Activated CD4-positive, alpha-beta T cell treated with anti-CD3 and anti-CD28 coated beads, Interleukin-2, amount 10 ng/mL, durations not matched to agents 24 days and 14 days (primary cell): ENCODE measurements at places on chromosomes 4 and X. TPM values are rescaled to one million over a fixed set of nuclear protein-coding genes. Genes with fewer than 3 reads are reported as not detected.
A peak's percentile ranks its signal among the peaks of the same experiment; 100 is the strongest.

- no peak for DNase-seq
Measured at GRCh38 chr4:154738426-154738825, 5.4 kb upstream of the LRAT start.

GRCh38 chr4:95050980-95051701 lies 293.4 kb downstream of the BMPR1B start:
- DNase-seq: no peak

DNA sequence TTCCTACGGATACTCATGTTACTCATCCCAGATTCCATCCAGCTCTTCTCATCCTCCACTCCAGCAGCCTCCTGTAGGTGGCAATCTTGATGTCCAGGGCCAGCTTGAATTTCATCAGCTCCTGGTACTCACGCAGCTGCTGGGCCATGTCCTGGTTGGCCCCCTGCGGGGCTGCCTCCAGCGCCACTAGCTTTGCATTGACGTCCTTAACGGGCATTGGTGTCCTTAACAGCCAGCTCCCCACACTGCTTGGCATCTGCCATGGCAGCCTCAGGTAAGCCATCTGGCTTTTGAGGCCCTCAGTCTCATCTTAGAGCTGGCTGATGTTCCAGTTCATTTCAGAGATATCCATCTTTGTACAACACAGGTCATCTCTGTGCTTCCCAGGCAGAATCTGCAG lies 223.7 kb downstream of the FGF13 start:
- DNase-seq: no peak

DNA sequence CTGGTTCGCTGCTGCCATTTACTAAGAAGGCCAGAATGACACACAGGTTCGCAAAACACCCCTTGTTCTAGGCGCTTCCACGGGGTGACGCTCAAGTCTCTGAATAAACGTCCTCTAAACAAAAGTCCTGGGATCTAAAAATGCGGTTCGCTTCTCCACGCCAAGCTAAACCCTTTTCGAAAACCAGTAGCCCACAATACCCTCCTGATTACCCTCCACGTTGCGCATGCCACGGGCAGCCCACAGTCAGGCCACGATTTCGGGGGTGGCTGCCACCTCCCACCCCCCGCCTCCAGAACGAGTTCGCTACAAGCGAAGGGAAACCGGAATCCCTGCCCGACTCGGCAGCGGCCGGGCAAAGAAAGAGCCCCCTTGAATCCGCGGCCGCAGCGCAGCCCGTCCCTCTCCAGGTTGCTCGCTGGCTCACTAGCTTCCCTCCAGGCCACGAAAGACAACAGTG lies 423 bp downstream of the RPL39 start:
- peak; percentile 79 for DNase-seq

DNA sequence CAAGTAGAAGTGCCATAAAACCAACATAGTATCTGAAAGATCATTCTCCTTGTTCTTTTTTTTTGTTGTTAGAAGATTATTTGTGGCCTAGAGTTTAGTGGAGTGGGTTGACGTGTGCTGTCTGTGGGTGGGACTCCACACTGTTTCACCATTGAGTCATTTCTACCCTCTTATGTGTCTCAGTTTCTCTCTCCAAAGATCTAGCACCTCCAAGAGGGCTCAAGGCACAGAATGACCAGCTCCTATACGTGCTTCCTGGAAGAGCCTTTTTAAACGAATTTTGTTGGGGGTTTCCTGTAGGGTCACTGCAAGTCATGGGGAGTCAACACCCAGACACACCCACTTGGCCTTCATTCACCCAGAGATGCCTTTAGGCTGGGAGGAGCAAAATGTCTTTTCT lies 150.1 kb downstream of the KLF8 start:
- DNase-seq: peak; percentile 62

- no peak for DNase-seq
Measured at GRCh38 chr4:5887361-5888221, 5.3 kb downstream of the CRMP1 start.

- peak; percentile 70 for DNase-seq
Measured at GRCh38 chr4:71186566-71187403, 152.0 kb upstream of the SLC4A4 start.

DNA sequence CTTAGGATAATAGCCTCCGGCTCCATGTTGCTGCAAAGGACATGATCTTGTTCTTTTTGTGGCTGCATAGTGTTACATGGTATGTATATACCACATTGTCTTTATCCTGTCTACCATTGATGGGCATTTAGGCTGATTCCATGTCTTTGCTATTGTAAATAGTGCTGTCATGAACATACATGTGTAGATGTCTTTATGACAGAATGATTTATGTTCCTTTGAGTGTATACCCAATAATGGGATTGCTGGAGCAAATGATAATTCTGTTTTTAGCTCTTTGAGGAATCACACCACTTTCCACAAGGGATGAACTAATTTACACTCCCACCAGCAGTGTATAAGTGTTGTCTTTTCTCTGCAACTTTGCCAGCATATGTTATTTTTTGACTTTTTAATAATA lies 4.6 kb downstream of the RAB33B start:
- DNase-seq: no peak

GRCh38 chr4:179492260-179493080 lies 2050.2 kb upstream of the AGA start:
- DNase-seq: no peak

DNA sequence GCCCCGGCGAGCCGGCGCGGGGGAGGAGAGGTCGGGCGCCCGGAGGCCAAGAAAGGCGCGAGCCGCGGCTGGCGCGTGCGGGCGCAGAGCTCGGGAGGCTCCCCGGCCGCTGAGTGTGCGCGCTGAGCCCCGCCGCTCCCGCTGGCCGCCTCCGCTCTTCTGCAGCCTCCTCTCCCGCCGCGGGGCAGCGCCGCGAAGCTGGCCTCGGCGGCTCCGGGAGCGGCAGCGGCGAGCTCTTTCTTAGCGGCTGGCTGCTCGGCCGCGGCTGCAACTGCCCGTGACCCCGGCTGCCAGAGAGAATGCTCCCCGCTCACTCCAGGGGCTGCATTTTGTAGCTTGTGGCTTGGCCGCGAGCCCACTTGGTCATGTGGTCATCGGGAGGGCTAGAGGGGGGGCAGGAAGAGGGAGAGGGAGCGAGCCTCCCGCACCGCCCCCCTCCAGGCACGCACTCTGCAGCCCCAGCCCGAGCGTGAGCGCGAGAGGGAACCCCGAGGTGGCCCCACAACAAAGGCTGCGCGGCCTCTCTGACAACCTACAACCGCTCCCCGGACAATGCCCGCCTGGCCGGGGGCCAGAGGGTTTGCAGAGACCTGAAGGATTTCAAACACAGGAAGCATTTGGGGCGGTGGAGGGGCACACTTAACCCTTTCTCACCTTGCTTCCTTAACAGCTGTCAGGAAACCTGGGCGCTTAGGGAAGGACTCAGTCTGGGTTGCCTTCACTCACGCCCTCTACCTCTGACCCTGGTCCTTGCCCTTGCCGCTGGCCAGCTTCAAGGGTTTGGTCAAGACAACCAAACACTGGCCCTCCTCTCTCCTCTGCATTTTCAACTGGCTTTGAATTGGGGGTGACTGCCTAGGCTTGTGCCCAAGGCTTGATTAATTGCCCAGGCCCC lies at the start of gene APLN:
APLN (minus strand) TSS at position 305 of the 895 bp plus-strand sequence. CDS start 326 bp downstream, outside the sequence.
- DNase-seq: peak; percentile 65

DNA sequence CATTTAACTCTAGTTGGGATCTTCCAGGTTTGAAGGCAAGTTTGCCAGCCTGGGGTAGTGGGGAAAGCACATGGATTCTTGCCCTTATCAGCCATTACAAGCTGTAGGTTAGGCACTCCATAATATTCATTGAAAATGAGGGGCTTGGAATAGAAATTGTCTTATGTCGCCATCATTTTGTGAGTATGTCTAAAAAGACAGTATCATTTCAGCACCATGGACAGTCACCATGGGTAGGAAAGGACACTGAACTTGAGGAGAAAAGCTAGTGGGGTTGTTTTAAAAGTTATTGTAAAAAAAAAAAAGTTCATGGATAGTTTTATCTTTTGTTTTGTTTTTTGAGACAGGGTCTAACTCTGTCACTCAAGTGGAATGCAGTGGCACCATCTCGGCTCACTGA lies 356.1 kb downstream of the HNRNPD start:
- peak; percentile 60 for DNase-seq

GRCh38 chr4:177100307-177100706 lies 209.4 kb upstream of the NEIL3 start:
- DNase-seq: no peak

- no peak for DNase-seq
Measured at GRCh38 chrX:39726771-39727170, 371.0 kb downstream of the BCOR start.

Gene NAP1L3
- total RNA-seq: 0.57 and 0.72 TPM in 2 replicates

Gene NCAPG
- total RNA-seq: 46.3 and 53.4 TPM in 2 replicates

Gene GATA1
- total RNA-seq: not detected in 2 replicates

Gene PABPC1L2A
- not detected in 2 replicates for total RNA-seq

Gene CLDN22
- total RNA-seq: not detected in 2 replicates

Gene USP17L20
- not detected in 2 replicates for total RNA-seq

Gene NPFFR2
- not detected in 2 replicates for total RNA-seq

Gene XK
- total RNA-seq: 0.14 and 0.17 TPM in 2 replicates

Gene PTTG2
- 0.31 and 0.63 TPM in 2 replicates for total RNA-seq
